ENCODE measurements at places on chromosomes 5 and 9.

GRCh38 chr9:74496819-74497747 lies at the start of gene RORB:
Gene RORB, plus strand, starts transcription at chr9:74497335. Its CDS starts 642 bp downstream, at chr9:74497977.
- peak; percentile 89 for ATAC-seq

- peak; percentile 43 for ATAC-seq
Observed at GRCh38 chr5:5542654-5543053, 120.2 kb downstream of the ICE1 start.

DNA sequence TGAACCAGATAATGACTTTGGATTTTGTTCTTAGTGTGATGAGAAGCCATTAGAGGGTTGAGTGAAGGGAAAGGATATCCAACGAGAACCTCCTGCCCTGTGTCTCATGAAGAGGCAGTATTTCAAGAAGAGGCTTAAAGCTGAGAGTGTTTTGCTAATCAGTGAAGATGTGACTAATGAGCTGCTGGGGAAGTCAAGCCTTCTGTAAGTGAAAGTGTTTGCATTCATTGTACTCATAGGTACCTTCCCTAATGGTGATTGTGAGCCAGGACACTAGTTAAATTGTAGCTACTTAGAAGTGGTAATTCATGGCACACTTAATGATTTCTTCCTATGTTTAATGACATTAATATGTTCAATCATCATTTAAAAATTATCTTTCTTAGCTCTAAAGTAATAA lies 23.7 kb downstream of the PIP5K1B start:
- ATAC-seq = no peak

GRCh38 chr9:132632413-132633129 lies 37.2 kb downstream of the DDX31 start:
- no peak for ATAC-seq
